ENCODE measurements at places on chromosomes 11 and 22.
A peak's percentile ranks its signal among the peaks of the same experiment; 100 is the strongest.

DNA sequence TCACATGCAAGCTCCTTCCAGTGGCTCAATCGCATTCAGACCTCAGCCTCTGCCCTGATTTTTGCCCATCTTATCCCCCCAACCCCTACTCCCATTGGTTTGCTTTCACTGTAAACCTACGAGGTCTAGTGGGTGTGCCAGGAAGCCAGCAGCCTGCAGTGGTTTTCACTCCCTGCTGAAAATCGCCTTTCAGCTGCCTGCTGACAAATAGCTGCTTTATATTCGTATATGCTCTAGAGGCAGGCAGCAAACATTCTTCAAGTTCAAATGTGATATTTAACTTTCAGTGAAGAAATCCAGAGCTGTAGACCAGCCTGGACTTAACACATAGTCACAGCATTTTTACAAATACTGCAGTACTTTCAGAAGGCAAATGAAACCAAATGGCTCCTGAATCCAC lies 92.8 kb upstream of the APOA1 start:
- DNase-seq, result peak; percentile 39

GRCh38 chr11:89235083-89235482 lies 57.4 kb downstream of the TYR start:
- no peak for DNase-seq

DNA sequence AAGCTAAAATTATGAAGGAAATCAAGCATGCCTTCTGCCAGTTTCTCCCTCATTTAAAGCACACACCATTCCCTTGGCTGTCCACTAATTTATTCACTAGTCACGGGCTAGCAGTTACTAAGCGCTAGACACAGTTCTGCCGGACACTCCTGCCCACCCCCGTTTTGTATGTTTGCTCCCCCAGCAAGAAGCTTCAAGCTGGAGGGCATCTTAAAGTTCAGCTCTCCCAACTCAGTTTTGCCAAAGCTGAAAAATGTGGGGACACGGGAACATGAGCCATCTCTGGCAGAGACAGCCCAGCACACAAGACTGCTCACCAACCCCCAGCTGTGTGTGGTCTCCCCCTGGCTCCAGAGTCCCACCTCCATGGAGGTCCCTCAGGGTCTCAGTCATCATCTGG lies 263.6 kb downstream of the BRD1 start:
- DNase-seq, result no peak

GRCh38 chr22:23076896-23077572 lies 6.7 kb downstream of the GNAZ start:
- no peak for DNase-seq

DNA sequence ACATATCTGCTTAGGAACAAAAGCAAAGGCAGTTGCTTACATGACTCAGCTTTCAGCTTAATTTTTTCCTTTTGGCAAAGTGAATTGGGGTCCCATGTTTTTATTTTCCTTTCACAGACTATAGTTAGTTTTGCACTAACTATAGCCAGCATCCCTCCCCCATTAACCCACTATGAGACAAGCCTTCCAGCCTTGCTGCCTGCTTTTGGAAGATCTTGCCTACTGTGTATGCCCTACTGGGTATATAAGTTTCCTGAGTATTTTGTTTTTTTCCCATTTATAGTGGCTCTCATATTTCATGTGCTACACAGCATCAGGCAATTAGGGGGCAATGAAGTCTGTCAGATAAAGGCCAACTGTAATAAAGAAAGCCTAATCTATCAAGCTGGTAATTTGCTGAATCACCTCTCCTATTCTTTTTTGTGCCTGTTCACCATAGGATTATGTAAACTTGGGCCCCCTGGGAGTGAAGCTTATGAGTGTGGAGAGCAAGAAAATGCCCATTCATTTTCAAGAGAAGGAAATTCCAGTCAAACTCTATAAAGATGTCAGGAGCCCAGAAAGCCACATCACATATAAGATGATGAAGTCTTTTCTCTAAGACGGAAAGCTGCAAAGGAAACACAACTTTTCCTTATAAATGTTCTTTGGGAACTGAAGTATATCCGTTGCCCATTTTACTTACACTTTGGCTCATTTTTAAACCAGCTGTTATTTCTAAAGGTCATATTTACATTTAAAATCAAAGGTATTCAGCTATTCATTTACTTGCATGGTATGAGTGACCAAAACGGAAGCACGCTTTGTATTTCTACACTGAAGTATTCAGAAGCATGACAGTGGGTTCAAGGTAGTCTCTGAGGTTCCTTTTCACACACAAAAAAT lies 64.0 kb downstream of the CCDC83 start:
- DNase-seq, result no peak

DNA sequence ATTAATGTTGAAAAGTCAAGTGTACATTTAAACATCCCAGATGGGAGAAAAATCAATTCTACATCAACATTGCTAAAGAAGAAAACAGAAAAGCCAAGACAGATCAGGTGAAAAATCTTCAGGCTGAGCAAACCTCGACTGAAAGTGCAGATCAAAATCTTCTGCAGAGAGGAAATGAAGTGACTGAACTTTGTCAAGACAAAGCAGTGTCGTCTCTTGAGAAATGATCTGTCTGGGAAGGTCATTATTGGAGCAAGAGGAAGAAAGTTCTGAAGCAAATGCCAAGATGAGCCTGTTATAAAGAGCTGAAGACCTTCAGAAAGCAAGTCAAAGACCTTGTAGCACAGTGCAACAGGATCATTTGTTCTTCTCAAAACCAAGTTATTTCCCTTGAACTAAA lies 5.8 kb upstream of the PLEKHB1 start:
- no peak for DNase-seq

DNA sequence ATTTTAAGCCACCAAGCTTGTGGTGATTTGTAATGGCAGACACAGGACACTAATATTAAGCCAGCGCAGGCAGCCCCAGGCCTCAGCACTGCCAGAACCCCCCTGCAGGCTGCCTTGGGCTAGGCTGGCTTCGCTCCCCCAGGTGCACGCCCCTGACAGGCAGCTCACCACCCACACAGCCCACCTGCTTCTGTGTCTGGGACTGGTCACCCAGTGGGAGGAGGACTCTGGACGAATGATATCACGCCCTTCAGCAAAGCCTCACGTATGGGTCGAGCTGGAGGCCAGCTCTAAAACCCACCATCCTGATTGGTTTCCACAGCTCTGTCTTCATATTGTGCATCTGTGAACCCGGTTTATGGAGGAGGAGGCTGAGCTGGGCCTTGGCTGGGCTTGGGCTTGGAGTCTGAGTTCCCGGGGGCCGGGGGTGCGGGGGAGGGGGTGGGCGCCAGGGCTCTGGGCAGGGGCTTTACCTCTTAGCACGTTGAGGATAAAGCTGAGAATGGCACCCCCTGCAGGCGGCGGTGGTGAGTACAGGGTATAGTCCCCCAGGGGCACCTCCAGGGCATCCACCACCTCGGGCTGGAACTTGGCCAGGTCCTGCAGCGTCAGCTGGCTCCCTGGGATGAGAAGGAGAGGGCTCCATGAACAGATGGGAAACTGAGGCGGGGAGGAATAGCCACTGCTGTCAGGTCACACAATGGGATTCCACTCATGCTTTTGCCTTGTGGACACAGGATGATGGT lies 13.8 kb downstream of the GGT5 start:
- DNase-seq, result peak; percentile 42

DNA sequence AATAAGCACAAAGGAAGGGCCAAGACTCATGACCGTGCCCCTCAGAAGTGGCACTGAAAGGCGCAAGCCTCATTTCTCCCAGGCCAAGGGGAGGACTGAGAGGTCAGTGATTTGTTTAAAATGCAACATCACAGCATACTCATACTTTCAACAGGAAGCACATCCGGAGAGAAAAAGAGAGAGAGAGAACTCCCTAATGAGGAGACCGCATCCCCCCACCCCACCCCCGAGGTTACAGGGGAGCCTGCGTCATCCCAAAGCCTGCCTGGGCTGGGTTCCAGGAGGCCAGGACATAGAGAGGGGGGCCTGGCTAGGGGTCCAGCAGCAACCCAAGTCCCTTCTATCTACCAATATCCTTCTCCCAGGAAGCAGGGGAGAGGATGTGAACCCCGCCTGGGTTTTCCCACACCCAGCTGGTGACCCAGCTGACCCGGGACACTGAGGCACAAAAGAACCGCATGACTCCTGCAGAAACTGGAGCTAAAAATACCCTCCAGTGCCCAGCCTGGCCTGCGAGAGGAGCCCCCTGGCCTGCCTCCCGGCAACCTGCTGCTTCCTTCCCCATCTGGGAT lies 3.8 kb downstream of the CSNK1E start:
- DNase-seq, result peak; percentile 36

DNA sequence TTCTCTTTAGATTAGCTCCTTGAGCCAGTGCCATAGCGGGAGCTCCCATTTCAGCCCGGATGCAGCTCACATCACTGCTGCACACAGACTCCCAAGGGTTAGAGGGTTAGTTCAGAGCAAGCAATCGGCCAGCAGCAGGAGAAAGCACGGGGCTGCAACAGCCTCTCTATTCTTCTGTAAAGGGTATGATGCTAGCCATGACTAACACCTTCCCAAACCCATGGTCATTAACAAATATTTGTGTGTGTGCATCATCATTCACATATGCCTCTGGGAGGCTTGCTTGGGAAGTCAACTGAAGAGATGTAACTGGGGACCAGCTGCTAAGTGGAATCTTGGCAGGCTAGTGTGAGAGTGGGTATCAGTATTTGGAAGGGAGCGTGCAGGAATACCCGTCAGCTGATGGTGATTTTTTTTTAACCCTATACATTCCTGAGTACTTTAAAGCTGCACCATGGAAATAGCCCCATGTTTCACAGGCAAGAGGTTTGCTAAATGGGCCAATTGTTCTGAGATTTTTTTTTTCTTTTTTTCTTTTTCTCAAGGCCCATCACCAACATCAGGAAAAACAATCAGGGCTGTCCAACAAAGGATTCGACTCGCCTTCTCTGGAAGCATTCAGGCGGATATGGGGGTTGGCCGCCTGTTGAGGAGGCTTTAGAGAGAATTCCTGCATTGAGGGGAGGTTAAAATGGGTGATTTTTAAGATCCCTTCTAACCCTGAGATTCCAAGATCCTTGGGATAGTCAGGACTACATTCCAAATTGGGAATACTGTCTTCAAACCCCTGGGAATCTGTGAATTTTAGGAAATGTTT lies 33.2 kb upstream of the CCDC89 start:
- DNase-seq, result no peak

GRCh38 chr22:36763576-36763975 lies 12.3 kb downstream of the IFT27 start:
- DNase-seq, result no peak

DNA sequence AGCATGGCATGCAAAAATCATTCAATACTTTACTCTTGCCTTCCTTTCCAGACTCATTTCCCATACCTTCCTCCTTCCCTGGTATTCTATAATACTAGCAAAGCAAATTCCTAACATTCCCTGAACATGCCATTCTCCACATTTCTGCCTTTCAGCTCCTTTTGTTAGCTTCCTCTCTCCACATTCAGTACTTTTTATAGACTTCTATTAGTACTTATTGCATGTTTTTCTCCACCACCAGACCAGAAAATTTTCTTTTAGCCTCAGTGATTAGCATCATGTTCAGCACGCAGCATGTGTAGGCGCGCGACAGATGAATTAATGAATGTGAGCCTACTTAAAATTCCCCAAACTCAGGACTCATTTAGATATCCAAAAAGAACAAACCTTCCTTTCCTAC lies 935.3 kb downstream of the DLG2 start:
- no peak for DNase-seq

GRCh38 chr11:119680541-119681360 lies 48.2 kb downstream of the NECTIN1 start:
- no peak for DNase-seq

- DNase-seq, result no peak
Observed at GRCh38 chr11:83070044-83070701, 1.5 kb downstream of the RAB30 start.

DNA sequence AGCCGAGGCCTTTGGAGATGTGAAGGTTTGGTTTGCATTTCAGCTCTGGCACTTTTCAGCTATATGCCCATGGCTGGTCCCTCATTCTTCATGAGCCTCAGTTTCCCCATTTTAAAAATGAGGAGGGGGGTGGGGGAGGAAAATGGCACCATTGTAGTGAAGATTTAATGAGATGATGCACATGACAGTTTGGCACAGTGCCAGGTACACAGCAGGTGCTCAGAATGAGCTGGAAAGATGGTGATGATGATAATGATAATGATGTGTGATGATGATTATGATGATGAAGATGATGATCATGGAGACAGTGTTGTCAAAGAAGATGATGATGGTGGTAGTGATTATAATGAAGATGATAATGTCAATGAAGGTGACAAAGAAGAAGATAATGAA lies 24.3 kb upstream of the FGF3 start:
- no peak for DNase-seq

Data from central memory CD4-positive, alpha-beta T cell (primary cell).